ENCODE measurements at places on chromosomes 7 and 10.

DNA sequence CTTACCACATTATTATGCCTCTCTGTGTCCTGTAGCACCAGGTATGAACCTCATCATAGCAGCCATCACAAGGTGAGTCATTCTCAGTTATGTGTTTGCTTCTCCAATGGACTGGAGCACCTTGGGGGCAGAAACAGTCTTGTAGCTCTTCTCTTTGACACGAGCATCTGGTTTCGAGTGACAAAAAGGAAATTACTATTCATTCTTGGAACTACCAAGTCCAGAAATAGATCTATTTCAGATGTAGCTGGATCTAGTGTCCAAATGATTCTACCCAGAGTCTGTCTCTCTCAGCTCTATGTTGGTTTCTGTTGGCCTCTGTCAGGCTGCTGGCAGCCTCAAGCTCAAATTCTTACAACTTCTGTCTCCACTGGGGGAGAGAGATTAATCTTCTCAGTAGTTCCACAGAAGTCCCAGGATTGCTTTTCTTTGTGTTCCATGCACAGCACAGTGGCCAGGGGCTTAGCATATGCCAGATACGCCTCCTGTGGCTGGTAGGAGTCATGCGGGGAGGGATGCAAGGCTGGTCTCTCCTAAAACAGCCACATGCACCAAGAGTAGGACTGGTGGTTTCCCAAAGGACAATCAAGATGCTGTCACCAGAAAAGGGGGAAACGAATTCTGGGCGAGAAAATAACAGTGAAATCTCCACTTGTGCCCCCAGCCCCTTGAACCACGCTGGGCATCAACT, 37.2 kb upstream of the PAPSS2 start:
- no peak for DNase-seq

DNA sequence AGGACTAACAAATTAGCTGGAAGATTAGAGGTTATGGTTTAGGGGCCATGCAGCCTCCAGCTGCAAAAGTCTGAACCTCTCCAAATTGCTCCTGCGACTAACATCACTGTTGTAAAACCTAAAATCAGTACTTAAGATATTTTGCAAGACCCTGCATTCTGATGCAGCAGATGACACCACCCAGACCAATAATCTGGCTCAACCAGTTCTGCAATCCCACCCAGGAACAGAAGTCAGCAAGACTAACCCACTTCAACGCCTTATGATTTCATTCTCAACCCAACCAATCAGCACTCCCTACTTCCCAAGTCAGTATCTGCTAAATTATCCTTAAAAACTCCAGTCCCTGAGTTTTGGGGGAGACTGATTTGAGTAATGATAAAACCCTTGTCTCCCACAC, 250.8 kb upstream of the MBL2 start:
- no peak for DNase-seq

DNA sequence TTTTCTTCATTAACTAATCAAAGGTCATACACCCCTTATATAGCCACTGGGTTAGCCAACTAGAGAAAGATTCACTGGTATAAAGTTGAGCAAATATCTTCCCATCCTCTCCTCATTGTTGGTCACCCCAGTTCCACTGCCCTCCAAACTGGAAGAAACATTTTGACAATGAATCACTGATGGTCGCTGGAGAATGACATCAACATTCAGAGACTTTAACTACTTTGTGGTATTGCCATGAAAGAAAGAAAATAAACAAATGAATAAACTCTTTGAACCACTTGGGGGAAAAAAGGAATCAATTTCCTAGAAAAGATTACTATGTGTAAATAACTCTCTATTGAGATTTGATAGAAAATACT, 23.4 kb downstream of the HYCC1 start:
- no peak for DNase-seq

DNA sequence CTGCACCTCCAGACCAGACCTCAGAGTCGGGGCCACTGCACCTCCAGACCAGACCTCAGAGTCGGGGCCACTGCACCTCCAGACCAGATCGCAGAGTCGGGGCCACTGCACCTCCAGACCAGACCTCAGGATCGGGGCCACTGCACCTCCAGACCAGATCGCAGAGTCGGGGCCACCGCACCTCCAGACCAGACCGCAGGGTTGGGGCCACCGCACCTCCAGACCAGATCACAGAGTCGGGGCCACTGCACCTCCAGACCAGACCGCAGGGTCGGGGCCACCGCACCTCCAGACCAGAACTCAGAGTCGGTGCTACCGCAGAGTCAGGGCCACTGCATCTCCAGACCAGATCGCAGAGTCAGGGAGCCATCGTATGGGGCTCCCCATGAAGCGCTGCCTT, 105.9 kb downstream of the ACTR3B start:
- DNase-seq = no peak

GRCh38 chr7:35797311-35797710, 3.5 kb upstream of the SEPTIN7 start:
- DNase-seq = no peak

GRCh38 chr10:7260912-7261311, 149.9 kb downstream of the SFMBT2 start:
- no peak for DNase-seq

DNA sequence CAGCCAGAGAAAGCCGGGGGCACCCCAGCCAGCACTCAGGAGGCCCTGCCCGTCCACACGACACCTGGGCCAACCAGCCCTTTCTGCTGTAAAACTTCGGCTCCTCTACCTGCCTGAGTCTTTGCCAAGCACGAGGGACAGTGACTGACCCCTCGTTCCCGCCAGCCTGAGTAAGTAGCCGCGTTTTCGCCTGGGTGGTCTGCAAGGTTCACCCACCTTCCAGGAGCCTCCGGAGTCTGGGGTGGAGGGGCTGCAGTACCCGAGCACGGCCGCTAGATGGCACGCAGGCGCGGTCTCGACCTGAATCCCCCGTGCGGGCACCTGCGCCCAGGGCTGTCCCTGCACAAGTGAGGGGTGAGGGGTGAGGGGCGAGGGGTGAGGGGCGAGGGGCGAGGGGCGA, 192.7 kb downstream of the PTPRN2 start:
- peak; percentile 84 for DNase-seq

DNA sequence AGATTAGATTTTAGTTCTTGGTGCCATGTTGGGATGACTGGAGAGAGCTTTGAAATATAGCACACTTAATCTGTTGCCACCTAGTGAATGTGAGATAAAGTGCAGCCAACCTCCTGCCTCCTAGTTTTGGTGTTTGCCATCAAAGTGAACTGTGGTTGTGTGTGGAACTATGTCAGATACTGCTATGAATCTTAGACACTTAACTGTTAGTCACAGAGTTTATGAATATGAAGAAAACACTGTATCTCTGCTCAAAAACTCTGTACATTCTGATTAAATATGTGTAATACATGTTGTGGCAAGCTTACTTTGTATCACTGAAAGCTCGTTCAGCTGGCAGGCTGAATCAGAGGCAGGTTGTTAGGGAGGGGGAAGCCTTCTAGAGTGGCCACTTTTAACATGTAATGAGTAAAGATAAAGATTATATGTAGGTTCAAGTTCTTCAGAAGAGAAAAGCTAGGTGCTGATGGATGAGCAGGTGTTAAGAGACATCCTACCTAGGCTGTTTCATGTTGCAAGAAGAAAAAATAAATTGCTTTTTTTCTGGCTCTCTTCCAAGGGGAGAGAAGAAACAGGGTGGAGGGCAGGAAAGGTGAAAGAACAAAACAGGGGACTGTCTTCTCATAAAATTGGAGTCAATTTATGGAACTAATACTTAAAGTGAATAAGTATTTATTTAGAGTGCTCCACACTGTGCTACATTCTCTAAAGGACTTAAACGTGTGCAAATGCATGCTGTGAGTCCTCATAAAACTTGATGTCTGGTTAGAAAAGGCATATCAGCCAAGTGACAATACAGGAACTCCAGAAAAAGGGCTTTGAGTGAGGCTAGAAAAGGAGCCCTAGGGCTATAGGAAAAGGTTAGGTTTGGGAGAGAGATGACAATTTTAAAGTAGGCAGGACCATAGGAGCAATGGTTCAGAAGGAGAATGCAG, 14.1 kb upstream of the LAMB1 start:
- DNase-seq = no peak

DNA sequence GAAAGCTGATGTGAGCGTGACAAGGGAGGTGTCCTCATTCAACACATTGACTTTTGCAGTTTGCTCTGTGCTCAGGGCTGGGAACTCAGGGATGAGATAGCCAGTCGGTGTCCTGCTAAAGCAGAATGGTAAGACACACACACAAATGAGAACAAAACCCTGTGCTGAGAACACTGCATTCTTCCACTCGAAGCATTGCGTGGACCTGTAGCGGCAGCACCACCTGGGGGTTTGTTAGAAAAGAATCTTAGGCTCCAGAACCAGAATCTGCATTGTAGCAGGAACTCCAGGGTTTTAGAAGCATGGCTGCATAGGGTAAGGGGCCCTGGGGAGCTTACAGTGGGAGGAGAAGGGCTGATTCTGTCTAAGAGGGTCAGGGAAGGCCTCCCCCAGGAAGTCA, 21.5 kb upstream of the OGDHL start:
- DNase-seq = no peak

DNA sequence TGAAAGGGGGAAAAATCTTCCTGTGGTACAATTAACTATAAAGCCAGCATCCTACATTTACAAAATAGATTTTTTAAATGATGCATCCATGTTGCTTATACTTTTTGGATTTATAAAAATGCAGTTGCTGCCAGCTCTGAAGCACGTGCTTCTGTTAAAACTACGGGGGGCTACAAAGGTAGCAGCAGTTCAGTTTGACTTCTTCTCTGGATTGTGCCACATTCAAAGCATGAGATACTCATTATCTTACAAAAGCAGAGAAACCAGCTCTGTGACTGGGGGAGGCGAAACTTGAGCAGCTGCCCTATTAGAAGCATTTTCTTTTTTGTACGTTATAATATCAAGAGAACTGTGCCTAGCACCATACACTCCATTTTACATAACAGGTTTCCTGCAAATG, 31.1 kb downstream of the NEUROD6 start:
- DNase-seq = no peak

GRCh38 chr7:103148131-103148993, 537 bp downstream of the NAPEPLD start:
- no peak for DNase-seq

GRCh38 chr7:116949941-116950801, 3.1 kb upstream of the ST7 start:
- no peak for DNase-seq

DNA sequence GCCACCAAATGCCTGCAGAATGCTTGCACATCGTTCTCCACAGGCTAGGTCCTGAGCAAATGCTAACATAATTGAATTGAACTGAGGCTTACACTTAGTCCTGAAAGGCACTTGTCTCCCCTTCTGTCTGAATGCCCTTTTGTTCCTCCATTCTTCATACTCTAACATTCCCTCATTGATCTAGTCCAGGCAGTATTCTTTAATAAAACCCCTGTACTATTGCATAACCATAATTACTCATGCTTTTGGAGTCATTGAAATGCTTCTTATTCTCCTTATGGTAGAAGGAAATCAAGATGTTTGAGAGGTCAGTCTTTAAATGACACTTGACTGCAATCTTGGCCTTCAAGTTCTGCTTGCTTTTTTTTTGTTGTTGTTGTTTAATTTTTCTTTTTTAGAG, 7.1 kb downstream of the PI4K2A start:
- DNase-seq = no peak

DNA sequence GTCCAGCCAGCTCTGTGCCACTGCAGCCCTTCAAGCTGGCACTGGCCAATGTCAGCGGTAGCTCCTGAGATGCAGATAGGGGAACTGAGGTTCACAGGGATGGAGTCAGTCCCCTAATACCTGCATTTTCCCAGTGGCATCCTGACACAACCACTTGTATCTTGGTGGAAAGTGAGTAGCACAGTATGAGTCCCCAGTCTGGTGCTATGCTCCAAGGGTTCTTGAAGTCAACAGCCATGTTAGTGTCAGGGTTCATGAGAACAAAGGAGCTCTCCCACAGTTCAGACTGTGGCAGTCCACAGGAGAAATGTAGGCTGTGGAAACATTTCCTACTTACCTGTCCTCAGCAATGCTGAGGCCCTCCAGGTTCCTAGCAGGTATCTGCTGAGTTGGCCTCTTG, 115.5 kb downstream of the ZNF736 start:
- DNase-seq = no peak

DNA sequence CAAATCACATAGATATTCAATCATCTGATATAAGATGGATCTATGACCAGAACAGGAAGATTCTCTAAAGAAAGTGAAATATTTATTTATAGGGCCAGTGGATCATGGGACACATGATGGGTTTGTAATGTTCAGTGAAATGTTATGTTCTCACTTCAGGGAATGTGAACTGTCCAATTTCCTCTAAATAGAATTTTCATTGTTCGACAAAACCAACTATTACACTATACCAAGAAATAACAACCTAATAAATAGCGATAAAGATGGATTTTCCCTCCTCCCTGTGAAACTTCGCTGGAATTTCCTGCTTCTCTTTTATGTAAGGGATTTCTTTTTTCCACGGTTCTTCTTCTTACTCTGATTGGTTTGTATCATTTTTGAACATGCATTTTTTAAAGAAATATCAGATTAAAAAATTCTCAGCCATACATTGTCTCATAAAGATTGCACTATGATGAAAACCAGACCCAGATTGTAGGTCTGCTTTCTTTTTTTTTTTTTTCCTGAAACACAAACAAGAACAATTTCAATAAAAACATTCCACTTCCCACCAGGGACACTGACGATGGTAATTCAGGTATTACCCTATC, 139.8 kb upstream of the ZEB1 start:
- no peak for DNase-seq

DNA sequence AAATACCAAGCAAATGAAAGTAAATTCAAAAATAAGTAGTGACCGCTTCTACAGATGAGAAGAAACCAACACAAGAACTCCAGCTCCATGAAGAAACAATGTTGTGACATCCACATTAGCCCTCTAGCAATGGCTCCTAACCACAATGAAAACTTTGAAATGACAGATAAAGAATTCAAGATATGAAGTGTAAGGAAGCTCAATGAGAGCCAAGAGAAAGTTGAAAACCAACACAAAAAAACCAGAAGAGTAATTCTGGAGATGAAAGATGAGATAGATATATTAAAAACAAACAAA, 68.2 kb upstream of the DDC start:
- DNase-seq = no peak

- DNase-seq = no peak
Observed at GRCh38 chr7:106358103-106358663, 73.4 kb upstream of the NAMPT start.

DNA sequence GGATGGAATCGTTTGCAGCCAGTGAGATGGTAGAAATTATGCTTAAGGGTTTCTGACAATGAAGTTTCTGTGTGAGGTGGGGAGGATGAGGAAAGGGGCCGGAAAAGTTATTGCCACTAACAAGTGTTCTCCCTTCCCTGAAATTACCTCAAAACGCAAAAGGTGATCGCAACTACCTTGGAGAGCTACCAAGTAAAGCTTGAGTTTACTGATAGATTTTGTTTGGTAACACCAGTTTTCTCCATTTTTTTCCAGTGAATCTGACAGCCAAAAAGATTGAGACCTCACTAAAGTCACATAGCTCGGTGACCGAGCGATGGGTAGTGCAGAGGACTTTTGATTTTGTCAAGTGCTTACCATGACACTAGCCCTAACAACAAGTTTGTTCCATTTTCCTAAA, 1.6 kb downstream of the SUV39H2 start:
- no peak for DNase-seq

Measured in 8988T (cell line).